ENCODE measurements at places on chromosomes 4 and X. TPM values are rescaled to one million over a fixed set of nuclear protein-coding genes. Genes with fewer than 3 reads are reported as not detected.

BTK gene
- 5.4 TPM for total RNA-seq

PLK4 gene
- 1.1 TPM for total RNA-seq

MAOB gene
- total RNA-seq: 126 TPM

ADH1A gene
- total RNA-seq: 0.84 TPM

YIPF7 gene
- total RNA-seq: 1.4 TPM

ACE2 gene
- 16.6 TPM for total RNA-seq

GRK4 gene
- total RNA-seq: 7.7 TPM

PI4K2B gene
- total RNA-seq: 1.8 TPM

MAGED4B gene
- total RNA-seq: 2.7 TPM

KLHL13 gene
- total RNA-seq: 6.0 TPM

PPP1R2C gene
- not detected for total RNA-seq

ENPEP gene
- 4.1 TPM for total RNA-seq

DAPP1 gene
- total RNA-seq: 0.73 TPM

TLR6 gene
- 1.5 TPM for total RNA-seq

GATA1 gene
- total RNA-seq: 0.16 TPM

GLRB gene
- total RNA-seq: 9.9 TPM

ASB9 gene
- total RNA-seq: 1.5 TPM

HTN3 gene
- not detected for total RNA-seq

CENPE gene
- 0.51 TPM for total RNA-seq

HSFX4 gene
- total RNA-seq: not detected

PDCL2 gene
- total RNA-seq: not detected

NAT8L gene
- 1.1 TPM for total RNA-seq

PLS3 gene
- 44.7 TPM for total RNA-seq

CD38 gene
- total RNA-seq: 2.2 TPM

TTC29 gene
- total RNA-seq: not detected

IRF2 gene
- total RNA-seq: 34.0 TPM

CYTL1 gene
- total RNA-seq: 0.81 TPM

MGAT4D gene
- not detected for total RNA-seq

ANTXR2 gene
- total RNA-seq: 48.1 TPM

CXCR3 gene
- 0.32 TPM for total RNA-seq

EGF gene
- total RNA-seq: 13.1 TPM

THAP9 gene
- 5.5 TPM for total RNA-seq

NALF2 gene
- total RNA-seq: 41.1 TPM

PDZD11 gene
- total RNA-seq: 33.9 TPM

STARD8 gene
- total RNA-seq: 11.7 TPM

IL15 gene
- total RNA-seq: 1.6 TPM

DGKQ gene
- total RNA-seq: 3.8 TPM

GPR119 gene
- not detected for total RNA-seq

ARMCX2 gene
- 30.2 TPM for total RNA-seq

LINC00632 gene
- 187 TPM for total RNA-seq

VCX3B gene
- not detected for total RNA-seq

RAB9B gene
- 33.9 TPM for total RNA-seq

C4orf36 gene
- 0.78 TPM for total RNA-seq

HTRA3 gene
- 131 TPM for total RNA-seq

PCDH10 gene
- 0.03 TPM for total RNA-seq

RAB39B gene
- 0.22 TPM for total RNA-seq

GUCY1B1 gene
- 32.6 TPM for total RNA-seq

CENPVL1 gene
- not detected for total RNA-seq

CMC4 gene
- total RNA-seq: 27.7 TPM

SLC6A14 gene
- total RNA-seq: not detected

ARHGAP36 gene
- total RNA-seq: not detected

CD99L2 gene
- total RNA-seq: 81.4 TPM

MAGEB17 gene
- total RNA-seq: not detected

SLC49A3 gene
- total RNA-seq: 17.3 TPM

NXF2 gene
- total RNA-seq: not detected

ARSD gene
- total RNA-seq: 5.4 TPM

RBMXL3 gene
- not detected for total RNA-seq

All from Right ventricle myocardium inferior (tissue), 1 donor.